AG04450 (cell line): ENCODE measurements at places on chromosomes 3 and 15.

- no peak for DNase-seq
Observed at GRCh38 chr3:127666676-127667075, 6.1 kb upstream of the ABTB1 start.

DNA sequence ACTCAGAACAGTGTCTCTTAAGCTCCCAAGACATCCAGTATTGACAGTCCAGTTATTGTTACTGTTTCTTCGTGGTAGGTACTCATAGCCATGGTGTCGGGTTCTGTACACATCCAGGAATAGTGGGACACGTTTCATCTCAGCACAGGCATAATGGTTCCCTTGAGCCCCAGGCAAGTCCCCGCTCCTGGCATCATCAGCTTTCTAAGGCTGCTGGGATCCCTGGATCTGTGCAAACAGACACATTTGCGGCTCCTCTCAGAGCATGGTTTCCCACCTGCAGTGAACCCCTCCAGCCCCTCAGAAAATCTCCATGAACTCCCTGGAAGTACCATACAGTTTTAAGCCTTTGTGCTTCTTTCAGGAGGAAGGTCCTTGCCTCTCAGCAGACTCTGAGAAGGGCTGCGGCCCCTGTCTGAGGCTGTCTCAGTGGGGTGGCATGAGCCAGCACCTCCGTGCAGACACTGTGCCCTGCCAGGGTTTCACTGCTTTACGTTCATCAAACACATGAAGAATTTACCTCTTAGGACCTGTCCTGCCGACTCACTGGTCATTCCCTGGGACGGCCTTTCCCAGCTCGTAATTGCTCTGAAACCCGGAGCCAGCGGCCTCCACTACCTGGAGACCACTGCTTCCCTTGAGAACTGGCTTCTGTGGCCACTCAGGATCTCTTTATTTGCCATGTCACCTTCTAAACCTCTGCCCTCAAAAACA lies 124.9 kb downstream of the LRRK1 start:
- DNase-seq: no peak

DNA sequence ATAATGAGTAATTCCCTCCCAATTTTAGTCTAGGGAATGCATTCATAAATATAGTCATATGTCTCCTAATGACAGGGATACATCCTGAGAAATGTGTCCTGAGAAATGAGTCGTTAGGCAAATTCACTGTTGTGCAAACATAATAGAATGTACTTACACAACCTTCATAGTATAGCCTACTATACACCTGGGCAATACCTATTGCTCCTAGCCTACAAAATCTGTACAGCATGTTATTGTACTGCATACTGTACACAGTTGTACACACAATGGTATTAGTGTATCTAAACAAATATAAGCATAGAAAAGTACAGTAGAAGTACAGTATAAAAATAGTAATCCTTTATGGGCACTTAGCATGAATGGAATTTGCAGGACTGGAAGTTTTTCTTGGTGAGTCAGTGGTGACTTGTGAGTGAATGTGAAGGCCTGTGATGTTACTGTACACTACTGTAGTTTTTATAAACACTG lies 6.6 kb downstream of the DTWD1 start:
- DNase-seq: peak; percentile 72

- no peak for DNase-seq
Observed at GRCh38 chr3:72696815-72697214, 151.4 kb downstream of the SHQ1 start.

DNA sequence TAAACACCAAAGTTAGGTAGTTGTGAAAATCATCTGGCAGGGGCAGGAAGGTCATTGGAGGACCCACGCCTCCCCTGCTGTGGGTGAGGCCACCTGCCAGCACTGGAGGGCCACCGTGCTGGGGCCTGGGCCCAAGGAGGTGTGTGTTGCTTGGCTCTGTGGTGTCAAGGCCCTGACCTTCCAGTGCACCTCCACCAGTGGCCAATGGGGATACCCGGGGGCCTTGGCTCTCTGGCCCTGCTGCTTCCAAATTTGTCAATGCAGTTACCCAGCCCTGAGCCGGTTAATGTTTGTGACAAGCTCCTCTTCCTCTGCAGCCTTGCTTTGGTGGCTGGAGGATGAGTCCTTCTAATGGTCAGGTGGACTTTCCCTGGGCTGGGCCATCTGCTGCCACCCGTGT lies 150.2 kb downstream of the KLF13 start:
- no peak for DNase-seq

GRCh38 chr3:194001-194400 lies 2.6 kb upstream of the CHL1 start:
- no peak for DNase-seq

GRCh38 chr3:13347390-13347950 lies 72.7 kb downstream of the NUP210 start:
- DNase-seq: no peak

DNA sequence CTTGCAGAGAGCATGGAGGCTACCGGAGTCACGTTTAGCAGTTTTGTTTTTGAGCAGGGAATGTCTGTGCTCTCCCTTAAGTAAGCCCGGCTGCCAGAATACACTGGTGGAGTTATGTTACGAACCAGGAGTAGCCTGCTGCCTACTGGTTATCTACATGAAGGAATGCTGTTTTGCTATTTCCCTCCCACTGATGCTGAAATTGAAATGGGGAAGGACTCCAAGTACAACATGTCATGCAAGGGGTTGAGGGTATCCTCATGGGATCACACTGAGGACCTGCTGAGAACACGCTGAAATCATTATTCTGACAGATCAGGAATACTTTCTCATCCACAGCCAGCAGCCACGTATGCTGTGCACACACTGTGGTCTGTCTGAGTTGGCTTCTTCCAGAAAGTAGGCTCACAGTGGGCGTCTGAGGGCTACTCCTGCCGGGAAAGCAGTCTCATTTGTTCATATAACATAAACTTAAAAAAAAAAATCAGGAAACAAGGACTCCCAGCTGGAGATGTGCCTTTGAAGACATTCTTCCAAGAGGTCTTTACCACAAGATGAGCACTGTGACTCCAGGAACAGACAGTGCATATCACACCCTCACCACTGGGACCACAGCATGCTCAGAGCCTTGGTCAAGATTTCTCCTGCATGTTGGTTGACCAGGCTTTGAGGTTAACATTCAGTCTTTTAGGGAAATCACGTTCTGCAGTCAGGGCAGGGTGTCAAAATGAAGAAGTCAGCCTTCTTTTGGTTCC lies 300.4 kb upstream of the RASGRP1 start:
- DNase-seq: peak; percentile 66

DNA sequence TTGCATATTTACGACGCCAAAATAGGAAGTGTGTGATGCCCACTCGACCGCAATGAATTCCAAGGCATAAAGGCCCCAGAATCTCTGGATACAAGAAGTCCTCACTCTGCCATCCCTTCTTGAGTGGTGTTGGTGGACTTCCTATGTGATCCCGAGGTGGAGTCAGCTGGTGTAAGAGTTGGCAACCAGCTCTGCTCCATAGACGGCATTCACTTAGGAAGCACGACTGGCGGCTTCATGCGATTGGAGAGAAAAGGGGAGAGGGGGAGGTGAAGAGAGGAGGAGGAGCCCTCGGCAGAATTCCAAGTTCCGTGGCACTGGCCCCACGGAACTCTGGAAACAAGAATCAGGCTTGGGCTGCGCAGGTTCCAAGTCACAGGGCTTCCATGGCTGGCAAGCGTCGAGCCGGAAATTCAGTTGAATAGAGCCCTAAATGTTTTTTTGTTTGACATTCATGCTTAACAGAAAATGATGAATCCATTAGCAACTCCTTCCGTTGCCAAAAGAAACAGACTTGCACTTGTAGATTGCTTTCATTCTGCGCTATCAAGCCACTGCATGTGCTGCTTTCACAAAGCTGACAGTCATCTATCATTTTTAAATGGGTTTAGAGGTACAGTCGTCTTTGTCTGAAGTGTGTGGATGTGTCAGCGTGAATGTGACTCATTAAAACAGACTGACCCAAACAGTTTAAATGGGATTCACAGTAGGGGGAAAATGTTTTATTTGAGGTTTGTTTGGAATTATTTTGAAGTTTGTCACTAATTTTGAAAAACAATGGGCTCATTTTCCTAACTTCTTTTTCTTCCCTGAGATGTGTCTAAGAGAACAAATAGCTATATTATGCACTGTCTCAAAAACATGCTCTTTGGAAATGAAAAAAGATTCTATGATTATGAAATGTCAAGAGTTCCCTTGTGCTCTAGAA lies 428.3 kb upstream of the ATP11B start:
- DNase-seq: no peak

DNA sequence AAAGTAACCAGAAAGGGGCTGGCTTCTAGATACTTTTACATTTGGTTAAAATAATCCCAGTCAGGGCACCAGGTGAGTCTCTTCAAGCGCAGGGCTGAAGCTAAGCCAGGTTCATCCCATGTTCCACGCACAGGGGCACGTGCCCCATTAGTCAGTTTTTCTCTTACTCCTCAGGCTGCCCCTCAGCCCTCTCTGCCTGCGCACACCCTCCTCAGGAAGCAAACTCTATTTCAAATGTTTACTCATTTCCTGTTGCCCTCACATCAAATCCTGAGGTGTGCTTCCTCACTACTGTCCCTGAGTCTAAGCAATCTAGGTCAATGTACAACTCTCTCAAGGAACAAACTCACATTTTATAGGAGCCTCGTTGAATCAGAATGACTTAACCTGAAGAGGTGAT lies 48.5 kb downstream of the THBS1 start:
- DNase-seq: no peak

DNA sequence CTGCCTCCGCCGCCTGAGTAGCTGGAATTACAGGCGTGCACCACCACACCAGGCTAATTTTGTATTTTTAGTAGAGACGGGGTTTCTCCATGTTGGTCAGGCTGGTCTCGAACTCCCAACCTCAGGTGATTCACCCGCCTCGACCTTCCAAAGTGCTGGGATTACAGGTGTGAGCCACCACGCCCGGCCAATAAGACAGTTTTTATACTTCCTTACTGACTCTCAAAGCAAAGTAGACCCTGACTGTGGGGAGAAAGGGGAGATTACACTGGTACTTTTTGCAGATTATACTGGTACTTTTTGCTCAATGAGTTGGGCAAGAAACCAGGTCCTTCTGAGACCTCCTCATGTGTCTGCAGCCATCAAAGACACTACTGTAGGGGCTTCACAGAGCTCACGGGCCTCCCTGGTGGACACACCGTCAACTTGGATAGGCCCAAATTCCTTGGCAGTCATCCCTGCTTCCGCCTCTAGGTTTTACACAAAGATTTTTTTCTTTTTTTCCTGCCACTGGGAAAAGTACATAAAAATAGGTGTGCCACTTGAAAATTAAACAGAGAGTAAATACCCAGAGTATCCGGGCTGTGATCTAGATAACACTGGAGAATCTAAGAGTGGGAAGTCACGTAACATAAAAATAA lies 143.3 kb upstream of the WNT5A start:
- no peak for DNase-seq

DNA sequence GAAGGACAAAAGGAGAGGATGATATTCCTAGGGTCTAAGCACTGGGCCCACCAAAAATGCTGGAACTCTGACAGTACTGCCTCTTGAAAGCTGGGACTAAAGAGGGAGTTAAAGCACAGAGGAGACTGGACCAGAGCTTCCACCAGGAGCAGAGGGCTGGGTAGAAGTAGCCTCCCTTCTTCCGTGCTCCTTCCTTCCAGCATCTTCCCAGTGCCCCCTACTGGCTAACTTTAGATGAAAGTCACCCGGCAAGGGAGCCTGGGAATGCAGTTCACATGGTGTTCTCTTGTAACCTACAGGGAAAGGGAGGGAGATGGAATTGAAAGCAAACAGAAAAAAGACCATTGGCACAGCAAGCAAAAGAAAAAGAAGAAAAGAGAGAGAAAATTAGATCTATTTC lies 106.1 kb upstream of the COL8A1 start:
- peak; percentile 36 for DNase-seq

DNA sequence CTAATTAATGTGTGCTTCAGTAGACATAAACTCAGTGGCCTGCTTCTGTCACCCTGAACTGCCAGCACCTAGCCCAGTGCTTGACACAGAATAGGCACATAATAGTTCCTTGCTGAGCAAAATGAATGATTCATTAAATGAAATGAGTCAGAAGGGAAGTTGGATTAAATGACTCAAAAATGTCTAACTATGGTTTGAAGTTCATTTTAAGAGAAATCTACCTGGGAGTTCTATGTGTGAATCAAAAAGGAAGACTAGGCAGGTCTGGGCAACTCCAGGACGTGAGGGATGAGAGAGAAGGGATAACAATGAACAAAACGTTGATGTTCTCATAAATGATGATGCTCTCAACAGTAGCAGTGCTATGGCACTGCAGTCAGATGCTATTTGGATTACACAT lies 175.0 kb downstream of the CFAP20DC start:
- DNase-seq: no peak

- DNase-seq: no peak
Observed at GRCh38 chr15:39936187-39936586, 2.3 kb downstream of the EIF2AK4 start.

DNA sequence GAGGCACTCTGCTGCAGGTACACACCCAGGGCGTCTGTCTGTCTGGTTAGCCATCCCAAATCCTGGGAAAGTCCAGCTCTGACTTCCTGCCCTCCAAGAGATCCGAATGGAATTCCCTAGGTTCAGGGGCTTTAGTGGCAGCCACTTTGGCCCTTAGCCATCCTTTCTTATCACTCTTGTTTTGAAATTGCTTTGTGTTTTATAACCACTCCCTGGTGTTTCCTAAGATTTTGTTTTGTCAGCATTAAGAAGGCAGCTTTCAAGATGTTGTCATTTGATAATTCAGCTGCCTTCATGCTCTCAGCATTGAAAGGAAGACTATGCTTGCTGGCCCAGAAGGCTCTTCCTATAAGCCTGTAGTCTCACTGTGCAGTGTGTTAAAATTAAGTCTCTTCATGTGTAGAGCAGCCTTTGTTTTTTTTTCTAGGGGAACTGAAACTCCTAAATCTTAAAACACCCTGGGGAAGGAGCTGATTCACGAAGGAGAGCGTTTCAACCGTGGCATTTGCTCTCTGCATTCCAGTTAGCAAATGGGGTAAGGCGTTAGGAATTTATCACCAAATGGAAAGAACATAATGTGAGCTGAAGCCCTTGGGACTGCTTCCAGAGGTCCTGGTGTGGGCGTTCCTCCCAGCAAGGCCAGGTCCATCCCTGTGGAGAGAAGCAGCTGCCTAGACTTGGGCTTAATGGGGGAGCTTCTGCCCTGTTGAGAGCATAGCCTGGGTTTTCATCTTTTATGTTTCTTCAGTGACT lies 14.2 kb upstream of the CLEC3B start:
- peak; percentile 80 for DNase-seq

DNA sequence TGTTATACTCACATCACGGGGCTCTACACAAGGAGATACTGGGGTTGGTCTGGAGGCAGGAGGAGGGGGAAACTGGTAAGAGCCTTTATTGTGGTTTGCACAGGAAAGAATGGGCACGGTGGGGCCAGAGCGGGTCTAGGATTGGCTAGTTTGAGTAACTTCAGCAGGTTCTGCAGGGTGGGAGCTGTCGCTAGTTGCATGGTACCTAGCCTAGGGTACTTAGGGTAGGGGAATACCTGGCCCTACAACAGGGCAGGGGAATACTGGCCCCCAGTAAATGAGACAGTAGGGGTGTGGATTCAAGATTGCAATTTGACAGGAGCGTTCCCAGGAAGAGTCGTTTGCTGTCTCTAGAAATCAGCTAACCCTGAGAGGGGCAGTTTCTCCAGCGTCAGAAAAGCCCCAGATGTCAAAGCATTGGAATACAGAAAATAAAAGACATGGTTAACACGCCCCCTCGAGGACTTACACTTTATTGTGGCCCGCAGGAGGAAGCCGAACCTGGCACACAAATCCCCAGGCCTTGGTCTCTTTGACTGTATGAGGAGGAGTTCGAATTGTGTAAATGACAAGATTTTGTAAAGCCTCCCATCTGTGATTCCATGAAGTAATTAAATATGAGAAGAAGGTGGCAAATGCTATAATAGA lies 32.0 kb downstream of the ST8SIA2 start:
- DNase-seq: no peak
